Cortex of kidney (tissue), 1 donor: ENCODE measurements at places on chromosomes 6 and 20.

- no peak for DNase-seq
Measured at GRCh38 chr6:44243345-44243744, 3.6 kb upstream of the HSP90AB1 start.

DNA sequence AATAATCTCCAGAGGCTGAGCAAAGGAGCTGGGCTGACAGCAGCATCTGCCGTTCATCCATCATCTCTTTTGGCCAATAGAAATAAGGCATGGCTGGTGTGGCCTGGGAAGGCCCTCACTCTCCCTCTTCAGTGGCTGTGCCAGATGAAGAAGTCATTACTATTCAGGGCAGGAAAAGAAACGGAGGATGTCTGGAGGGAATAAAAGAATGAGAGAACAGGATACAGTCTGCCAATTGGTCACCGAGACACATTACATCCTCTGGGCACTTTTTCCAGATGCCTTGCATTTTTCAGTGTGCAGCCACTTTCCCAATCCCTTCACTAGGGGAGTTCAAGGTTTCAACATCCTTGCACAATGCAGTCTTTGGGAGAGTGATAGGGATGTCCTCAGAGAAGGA lies 32.2 kb upstream of the VGLL2 start:
- DNase-seq = no peak

- no peak for DNase-seq
Measured at GRCh38 chr6:53287336-53288225, 61.2 kb downstream of the ELOVL5 start.

- DNase-seq = no peak
Measured at GRCh38 chr6:27144740-27145079, 102.8 kb upstream of the PRSS16 start.

DNA sequence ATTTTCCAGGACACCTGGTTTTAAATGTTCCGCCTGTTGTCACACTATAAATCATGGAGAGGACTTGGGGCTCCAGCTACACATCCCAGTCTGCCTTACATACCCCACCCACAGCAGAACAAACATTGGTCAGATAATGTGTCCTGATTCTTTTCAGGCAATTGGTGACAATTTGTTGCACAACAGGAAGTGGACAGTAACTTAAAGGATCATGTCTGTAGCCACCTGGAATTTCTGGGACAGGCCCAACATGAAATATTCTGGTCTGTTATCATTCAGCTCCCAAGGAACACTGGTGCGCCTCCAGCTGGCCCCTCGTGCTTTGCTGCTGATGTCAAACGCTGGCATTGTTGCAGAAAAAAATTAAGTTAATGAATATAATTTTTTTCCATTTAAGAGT lies 117.2 kb downstream of the SOBP start:
- no peak for DNase-seq

- no peak for DNase-seq
Measured at GRCh38 chr20:41175727-41176330, 38.5 kb downstream of the PLCG1 start.

GRCh38 chr6:163486821-163487220 lies 72.3 kb downstream of the QKI start:
- DNase-seq = no peak

- no peak for DNase-seq
Measured at GRCh38 chr6:131954775-131955107, 3.6 kb upstream of the CCN2 start.

DNA sequence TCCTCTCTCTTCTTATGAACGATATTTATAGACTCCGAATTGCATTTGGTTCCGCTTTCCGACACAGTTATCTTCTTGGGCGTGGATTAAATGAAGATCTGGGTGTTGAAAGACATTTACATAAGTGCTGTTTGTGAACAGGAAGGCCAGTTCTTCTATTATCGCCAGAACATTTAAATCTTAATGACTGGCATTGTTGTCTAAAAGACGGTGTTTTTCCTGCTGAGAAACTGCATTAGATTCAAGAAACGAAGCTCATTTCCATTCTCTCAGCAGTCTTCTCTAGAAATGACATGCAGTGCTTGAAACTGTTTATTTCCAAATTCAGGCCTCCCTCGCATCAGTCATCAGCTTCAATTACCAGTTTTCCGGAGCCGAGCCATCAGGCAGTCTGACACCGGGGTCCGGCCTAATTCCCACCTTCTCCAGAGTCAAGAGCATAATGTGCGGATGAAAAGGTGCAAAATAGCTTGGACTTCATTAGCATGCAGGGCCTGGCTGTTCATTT lies 16.0 kb downstream of the LINC00237 start:
- no peak for DNase-seq

DNA sequence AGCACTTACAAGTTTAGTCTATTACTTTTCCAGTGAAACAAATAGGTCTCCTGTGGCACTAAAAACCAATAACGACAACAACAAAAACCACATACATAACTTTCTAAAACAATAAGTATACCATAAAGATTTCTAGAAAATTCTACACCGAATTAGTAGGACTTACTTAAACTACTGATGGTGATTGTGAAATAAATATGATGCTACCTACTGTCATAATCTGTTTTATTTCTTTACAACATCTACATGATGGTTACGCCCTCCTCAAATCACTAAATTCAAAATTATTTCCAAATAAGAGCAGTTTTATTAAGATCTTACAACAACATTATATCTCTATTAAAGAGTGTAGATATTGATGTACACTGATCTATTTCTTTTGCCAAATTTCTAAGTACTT lies 147.0 kb downstream of the DST start:
- DNase-seq = no peak

DNA sequence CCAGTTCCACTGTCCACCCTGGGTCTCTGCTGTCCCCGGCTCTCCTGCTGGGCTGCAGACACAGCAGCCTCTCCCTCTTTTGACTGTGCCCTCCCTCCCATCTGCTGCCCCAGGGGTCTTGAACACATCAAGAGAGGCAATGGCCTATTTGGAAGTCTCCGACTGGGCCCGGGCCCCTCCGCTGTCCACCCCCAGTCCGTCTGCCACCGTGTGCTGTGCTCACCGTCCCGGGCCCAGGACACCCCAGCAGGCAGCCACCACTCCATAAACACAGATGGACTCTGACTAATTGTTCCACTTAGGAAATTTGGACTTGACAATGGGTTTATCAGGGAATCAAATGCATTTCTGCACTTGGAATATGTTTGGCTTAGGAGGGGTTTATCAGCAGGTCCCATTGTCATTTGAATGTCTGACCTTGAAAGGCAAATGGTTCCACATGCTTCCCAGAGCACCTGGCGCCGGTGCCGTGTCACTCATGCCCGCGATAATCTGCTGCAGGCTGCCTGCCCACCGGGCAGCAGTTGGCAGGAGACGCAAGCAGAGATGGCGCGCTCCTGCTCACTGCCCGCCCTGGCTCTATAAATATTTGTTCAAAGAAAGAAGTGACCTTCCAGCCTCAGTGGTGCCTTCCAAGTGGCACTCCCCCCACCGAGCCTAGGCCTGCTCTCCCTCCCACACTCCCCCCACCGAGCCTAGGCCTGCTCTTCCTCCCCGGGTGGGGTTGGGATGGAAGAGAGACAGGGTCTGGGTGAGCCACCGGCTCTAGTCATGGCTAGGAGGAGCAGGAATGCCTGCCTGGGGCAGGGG lies 18.8 kb upstream of the FRMD1 start:
- DNase-seq = no peak

DNA sequence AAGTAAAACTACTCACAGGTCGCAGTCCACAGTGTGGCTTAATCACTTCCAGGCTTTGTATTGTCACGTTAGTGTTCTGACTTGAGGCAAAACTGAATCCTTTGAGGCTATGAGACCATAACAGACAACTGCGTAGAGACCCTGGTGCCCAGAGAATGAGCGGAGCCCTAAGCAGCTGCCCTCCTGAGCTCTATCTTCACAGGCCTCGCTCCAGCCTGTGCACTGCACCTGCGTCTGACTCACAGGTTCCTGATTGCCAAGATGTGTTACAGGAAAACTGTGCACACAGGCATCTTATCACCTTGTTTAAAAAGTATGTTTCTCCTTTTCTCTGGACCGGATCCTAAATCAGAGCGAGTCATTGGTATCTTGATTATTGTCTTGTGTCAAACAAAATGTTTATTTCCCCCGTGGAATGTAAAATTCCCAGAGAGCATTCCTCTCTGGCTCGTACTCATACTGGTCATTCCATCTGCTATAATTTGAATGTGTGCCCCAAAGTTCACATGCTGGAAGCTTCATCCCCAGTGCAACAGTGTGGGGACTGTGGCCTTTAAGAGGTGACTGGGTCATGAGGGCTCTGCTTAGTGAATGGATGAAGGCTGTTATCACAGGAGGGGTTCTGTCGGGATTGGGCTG lies 25.7 kb downstream of the PRR18 start:
- DNase-seq = no peak

- DNase-seq = no peak
Measured at GRCh38 chr6:105795913-105796517, 290.1 kb upstream of the PRDM1 start.

DNA sequence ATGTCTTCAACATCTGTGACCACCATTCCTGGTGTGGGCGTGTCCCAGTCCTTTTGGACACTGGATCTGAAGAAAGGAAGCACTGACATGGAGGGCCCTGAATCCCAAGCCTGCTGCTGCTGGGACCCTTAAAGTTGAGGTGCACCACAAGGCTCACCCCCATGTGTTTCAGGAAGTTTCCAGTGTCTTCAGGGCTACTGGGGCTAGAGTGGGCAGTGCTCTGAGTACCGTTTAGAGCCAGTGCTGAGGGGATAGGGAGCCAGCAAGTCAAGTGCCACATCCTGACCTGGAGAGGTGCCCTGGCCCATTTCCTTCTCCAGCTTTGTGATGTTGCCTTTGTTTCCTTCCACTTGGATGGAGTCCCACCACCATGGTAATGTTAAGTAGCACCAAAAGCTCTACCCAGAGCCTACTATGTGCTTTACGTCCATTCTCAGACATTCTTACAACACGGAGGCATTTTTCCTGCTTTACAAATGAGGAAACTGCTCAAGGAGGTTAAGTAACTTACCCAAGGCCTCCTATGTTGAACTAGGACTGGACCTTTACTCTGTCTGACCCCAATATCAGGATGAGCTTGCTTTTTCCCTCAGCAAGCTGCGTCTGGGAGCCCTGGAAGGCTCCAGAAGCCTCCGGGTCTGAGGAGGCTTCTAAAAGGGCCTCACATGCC lies 552 bp upstream of the DEF6 start:
- DNase-seq = no peak

DNA sequence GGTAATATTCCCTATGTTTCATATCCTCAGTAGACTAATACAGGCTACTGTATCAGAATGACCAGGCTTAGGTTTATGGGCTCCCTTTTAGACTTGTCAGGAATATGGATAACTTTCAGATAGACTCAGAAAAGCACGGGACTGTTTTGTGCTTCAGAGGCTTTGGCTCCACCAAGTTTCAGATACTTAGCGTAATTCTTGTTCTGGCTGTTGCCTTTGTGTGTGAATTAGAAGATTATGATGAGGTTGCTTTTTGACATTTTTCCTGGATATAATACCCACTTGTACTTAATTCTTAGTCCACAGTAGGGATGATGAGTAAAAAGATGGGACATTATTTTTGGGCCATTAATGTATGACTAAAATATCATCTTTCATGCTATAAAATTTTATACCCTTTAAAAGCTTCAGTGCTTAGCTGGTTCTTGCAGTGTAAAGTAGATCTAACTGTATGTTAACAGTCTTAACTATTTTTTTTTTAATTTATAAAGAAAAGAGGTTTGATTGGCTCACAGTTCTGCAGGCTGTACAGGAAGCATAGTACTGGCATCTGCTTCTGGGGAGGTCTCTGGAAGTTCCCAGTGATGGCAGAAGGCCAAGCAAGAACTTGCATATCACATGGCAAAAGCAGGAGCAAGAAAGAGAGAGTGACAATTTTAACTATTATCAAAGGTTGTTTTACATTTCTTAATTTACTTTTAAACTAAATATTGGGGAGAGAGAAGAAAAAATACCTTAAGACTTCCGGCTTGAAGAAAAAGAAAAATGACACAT lies 120.7 kb downstream of the ZFAND3 start:
- DNase-seq = no peak

DNA sequence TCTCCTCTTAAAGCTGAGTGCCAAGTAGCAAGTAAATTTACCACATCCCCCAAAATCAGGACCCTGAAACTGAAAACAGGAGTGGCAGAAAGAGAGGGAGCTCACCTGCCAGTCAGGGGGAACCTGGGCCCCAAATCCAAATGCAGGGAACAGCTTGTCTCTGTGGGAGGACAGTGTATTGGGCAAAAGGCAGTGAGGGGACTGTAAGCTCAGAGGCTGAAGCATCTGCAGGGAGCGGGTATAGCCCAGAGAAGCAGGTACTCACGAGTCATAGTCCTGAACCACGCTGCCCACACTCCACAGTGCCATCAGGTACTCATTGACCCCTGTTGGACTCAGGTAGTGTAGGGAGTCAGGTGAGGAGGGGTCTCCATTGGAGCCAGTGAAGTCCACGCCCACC lies 15.0 kb downstream of the SPAG4 start:
- DNase-seq = no peak

DNA sequence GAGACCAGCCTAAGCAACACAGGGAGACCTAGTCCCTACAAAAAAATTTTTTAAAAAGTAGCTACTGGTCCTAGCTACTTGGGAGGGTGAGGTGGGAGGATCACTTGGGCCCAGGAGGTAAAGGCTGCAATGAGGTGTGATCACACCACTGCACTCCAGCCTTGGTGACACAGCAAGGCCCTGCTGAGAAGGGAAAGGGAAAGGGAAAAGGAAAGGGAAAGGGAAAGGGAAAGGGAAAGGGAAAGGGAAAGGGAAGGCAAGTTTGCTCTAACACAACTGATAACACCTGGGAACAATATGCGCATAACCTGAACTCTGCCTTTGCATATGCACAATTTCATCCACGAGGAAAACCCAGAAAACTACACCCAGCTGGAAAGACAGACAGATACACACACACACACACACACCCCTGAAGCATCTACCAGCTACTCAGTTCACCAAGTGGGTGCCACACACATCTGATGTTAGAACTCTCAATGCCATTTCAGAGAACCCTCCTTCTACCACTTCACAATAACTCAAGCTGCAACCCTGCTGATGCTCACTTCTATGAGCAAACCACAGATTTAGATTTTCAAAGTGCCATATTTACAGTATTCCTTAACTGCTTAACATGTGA lies 19.1 kb downstream of the B4GALT5 start:
- no peak for DNase-seq

GRCh38 chr6:149263321-149263720 lies 54.2 kb upstream of the TAB2 start:
- DNase-seq = no peak

DNA sequence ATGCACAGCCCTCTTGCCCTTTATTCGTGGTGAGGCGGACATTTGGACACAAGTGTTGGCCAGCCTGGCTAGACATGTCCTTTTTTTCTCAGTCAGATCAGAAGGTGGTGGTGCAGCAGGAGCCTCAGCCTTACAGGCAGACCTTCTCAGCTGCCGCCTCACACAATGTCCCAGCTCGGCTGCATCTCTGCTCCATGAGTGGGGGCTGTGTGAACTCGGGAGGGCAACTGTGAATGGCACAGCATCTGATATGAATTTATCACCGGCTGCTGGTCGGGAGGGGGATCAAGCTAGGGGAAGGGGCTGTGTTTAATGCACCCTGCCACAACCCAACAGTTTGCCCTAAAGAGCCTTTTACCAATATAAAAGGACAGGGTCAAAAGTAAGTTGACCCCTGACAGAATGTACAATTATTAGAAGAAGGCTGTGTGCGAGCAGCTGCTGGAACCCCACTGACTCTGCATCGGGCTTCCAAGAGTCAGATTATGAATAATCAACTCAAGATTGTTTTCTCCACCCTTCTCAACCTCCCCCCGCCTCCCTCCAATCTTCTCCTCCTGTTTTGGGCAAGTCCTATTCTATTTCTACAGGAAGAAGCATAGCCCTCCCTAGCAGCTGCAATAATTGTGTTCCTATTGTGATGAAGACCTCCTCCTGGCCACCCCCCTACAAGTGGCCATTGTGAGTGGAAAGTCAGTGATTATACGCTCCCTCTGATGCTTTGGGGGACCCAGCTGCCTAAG lies 245.2 kb downstream of the PKHD1 start:
- no peak for DNase-seq
